GM04504 (cell line): ENCODE measurements at places on chromosomes 7 and 10.

DNA sequence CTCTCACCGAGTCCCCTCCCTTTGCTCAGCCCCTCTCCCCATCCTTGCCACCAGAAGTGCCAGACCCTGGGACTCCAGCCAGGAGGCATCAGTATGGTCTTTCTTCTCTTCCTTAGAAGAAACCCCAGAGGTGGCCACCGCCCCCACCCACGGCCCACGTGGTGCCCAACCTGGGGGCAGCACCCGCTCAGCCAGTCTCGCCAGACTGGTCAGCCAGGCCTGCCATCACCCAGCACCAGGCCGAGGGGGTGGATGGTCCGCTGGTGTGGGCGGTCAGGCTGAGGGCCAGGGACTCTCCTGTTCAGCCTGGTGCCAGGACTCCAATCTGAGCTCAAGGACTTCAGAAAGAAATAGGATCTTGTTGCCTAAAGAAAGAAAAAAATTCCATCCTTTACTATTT, 5.8 kb upstream of the CLDN4 start:
- DNase-seq = no peak

DNA sequence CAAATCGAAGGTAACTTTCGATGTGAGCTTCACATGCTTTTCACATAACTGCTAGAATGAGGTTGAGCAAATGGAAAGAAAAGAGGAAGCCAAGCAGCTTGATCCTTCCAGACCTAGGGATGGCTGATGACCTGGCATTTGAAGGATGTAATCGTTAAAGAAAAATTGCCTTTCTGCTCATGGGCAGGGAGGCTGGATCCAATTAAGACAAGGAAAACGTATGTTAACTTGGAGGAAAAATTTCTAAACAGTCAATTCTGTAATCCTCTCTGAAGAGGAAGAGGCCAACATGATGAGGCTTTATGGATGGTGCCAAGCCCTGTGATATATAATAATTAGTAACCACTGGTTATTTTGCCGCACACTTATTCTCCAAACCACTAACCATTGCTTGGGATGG, 12.5 kb downstream of the GRK5 start:
- no peak for DNase-seq

- no peak for DNase-seq
Measured at GRCh38 chr7:77391230-77391629, 24.9 kb downstream of the GSAP start.

GRCh38 chr7:38558761-38559345, 72.3 kb downstream of the AMPH start:
- DNase-seq = no peak

DNA sequence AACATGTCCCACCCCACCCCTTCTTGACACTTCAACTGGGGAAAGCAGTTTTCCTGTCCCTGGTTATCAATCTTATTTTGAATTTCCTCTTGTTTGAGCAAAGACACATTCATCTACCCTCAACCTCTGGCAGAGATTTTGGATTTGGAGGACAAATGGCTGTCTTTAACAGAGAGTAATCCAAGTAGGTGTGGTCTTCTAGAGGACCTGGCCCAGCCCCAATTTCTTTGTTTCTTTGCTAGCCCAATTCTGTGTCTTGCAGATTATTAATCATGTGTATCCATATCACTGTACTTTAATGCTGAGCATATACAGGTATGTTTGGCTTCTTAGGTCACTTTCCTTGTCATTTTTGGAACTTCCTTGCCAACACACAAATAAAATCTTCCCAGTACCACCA, 58.8 kb upstream of the ADCY1 start:
- no peak for DNase-seq

- DNase-seq = peak; percentile 81
Measured at GRCh38 chr10:35195361-35196306, 69.0 kb downstream of the CREM start.

GRCh38 chr10:1320739-1321320, 264.6 kb downstream of the WDR37 start:
- no peak for DNase-seq

DNA sequence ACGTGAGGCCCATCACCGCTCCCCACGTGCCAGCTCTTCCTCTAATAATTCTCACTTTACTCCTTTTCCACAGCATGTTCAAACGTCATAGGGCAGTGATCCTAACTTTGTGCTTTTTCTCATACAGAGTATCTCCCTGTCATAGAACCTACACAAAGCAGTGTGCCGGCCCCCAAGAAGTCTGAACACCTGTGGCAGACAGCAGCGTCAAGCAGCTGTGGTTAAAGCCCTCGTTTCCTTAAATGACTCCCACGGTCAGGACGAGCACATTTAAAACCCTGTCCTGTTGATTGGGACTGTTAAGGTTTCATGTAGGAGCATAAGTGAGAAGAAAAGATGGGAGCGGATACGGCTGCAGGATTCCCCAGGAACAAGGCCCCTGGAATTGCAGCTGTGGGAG, 267.2 kb downstream of the DIP2C start:
- no peak for DNase-seq

- DNase-seq = no peak
Measured at GRCh38 chr10:14333606-14334005, 2.9 kb upstream of the FRMD4A start.

- DNase-seq = no peak
Measured at GRCh38 chr10:50063100-50063499, 4.7 kb upstream of the WASHC2A start.

- DNase-seq = peak; percentile 32
Measured at GRCh38 chr10:79038841-79039201, 29.9 kb upstream of the ZMIZ1 start.

GRCh38 chr7:66423729-66424128, 205.0 kb upstream of the KCTD7 start:
- no peak for DNase-seq

DNA sequence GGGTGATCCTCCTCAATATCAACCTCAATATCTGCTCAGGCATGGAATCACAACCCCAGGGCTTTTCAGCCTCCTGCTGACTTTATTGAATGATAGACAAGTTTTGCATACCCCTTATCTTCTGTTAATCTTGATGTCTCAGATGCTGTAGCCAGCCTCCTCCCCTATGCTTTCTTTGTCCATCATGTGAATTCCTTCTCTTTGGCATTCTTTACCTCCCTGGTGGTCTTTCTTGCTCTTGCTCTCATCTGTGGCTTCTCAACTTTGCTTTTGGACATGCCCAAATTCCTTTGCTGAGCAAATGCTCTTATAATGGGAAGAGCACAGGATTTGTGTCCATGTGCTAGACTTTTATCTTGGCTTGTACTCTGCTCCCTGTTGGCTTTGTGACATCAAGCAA, 73.4 kb upstream of the FAM13C start:
- DNase-seq = no peak

DNA sequence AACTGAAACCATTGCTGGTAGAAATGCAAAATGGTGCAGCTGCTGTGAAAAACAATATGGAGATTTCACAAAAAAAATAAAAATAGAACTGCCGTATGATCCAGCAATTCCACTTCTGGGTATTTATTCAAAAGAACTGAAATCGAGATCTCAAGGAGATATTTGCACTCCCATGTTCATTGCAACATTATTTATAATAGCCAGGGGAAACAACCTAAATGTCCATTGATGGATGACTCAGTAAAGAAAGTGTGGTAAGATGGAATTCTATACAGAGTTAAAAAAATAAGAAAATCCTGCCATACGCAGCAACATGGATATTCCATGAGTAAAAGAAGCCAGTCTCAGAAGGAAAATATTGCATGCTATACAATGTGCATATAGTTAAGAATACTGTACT, 290.6 kb upstream of the GHITM start:
- no peak for DNase-seq

DNA sequence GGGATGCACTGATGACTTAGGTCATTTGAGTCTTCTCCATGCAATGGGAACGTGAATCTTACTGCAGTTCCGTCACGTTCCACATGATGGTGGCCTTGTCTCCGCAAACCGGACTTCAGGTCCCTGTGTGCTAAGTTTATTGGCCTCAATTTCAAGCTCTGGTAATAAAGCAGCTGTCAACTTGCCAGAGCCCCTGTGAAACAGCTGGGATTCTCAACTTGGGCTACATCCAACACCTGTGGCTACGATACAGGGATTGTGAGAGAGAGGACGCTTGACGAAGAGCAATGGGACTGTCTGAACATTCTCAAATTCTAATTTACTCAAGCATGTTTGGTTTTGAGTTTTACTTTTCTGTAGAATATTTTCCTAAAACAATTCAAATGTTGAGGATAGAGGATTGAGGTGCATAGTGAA, 174.2 kb downstream of the PTN start:
- peak; percentile 55 for DNase-seq

DNA sequence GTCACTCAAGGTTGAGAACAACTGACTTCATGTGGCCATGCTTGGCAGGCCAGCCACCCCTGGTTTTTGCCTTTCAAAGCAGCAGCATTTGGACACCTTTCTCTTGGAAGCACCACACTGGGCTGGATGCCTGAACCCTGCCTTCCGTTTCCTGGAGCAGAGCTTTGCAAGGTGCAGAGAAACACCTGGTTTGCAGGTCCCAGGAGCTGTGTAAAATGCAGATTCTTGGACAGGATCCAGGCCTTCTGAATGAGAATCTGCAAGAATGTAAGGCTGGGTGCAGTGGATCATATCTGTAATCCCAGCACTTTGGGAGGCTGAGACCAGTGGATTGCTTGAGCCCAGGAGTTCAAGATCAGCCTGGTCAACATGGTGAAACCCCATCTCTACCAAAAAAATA, 18.0 kb upstream of the DUSP5 start:
- no peak for DNase-seq

DNA sequence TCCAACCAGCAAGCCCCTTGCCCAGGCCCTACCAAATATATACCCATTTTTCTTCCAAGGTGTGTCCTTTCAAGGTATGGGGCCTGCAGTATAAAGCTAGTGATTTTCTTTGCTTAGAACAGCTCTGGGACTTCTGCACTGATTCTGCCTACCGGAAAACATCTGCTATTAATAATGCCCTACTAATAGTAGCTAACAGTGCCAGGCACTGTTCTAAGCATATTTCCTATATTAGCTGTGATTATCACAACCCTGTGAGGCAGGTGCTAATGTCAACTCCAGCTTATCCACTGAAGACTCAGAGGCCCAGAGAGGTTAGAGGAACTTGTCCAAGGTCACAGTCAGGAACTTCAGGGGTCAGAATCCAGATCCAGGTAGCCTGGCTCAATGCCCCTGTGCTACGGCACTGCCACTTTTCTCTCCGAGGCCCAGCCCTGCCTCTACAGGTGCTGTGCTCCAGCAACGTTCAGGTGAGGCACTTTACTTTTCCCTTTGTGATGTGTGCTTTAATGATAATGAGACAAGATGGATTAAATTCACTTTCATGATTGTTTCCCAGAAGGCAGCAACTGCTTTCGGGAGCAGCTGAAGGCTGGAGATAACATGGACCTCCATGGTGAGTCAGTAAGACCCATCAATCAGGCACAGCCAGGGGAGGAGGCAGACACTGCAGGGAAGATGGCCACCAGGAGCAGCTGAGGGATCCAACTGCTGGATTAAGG, 26.7 kb downstream of the TAS2R41 start:
- no peak for DNase-seq

- no peak for DNase-seq
Measured at GRCh38 chr10:43808136-43808535, 159.5 kb upstream of the ZNF32 start.

GRCh38 chr7:77765906-77766800, 32.1 kb downstream of the TMEM60 start:
- no peak for DNase-seq

DNA sequence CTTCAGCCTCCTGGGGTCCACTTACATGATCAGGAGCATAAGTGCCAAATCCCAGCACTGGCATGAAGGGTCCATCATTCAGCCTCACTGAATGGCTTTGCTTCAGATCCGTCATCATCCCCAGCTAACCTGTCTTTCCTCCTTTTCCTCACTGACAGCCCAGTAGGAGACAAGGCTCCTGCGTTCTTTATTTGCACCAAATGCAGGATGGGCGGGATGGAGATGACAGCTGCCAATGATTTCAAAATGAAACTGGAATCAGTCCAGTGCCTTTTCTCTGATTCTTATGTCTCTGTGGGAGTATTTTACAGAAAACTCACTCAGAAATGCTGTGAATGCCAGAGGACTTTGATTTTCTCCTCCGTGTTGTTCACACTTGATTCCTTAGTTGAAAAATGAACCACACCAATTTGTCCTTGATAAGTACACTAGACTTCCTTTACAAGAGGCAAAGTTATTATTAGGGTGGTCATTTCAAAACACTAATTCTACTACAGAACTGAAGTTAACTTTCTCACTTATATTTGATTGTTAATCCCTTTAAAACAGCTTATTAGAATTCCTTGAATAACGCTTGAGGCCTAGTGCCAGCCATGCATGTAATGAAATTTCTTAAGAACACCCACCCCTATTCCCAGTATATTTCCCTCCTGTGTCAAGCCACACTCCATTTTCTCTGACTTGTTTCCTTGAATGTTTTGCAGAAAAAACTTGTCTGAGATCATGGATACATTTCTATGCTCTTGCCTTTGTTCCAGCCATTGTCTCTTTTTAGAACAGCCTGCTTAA, at the start of gene AKR1C8:
Gene AKR1C8 (minus strand): TSS at position 164 of the 789 bp plus-strand sequence. CDS start 46 bp downstream, at position 118.
- no peak for DNase-seq

DNA sequence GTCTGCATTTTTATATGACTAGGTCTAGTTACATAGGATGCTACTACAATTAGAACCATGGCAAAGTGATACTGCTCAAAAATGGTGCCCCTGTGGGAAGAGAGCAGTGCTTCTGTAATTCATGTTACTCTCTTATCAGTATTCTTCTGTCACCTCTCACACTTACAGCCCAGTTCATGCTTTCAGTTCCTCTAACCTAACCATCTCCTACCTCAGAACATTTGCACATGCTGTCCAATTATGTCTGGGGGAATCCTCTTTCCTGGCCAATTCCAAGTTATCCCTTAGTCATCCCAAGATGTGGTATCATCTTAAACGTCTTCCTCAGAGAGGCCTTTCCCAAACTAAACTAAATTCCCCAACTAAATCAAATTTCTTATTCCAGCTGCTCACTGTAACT, 190.2 kb downstream of the RELN start:
- DNase-seq = no peak

GRCh38 chr7:106001886-106002285, 38.8 kb downstream of the CDHR3 start:
- no peak for DNase-seq

DNA sequence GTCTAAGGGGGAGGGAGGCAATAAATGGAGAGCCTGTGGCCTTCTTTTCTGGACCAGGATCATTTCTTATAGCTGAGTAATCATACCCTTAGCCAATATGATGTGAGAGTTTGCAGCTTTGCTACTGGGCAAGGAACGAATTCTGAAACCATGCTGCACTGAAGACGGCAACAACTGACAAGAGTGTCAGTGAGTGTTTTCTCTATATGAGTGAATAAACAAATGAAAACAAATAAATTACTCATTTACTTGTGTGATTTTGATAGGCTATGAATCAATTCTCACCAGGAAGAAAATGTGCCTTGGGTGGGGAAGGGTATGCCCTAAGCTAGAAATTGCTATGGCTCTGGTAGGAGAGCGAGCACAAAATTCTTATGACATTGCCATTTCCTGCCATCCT, 79.4 kb upstream of the LRRN3 start:
- DNase-seq = no peak

GRCh38 chr7:44980393-44981034, 1.7 kb upstream of the MYO1G start:
- DNase-seq = no peak

- DNase-seq = no peak
Measured at GRCh38 chr10:101695404-101695890, 477 bp upstream of the FBXW4 start.

GRCh38 chr7:151380199-151381097, 29.4 kb downstream of the WDR86 start:
- no peak for DNase-seq

- DNase-seq = no peak
Measured at GRCh38 chr7:29478226-29478625, 85.4 kb upstream of the PRR15 start.

- no peak for DNase-seq
Measured at GRCh38 chr10:11141571-11142091, 124.0 kb downstream of the CELF2 start.
